Activated CD8-positive, alpha-beta T cell treated with anti-CD3 and anti-CD28 coated beads for 36 hours (primary cell): ENCODE measurements at places on chromosomes 11 and 22.
A peak's percentile ranks its signal among the peaks of the same experiment; 100 is the strongest.

- peaks cover 3% of the 10 kb centered on the region for H3K4me1 ChIP-seq
- DNase-seq = no peak
Observed at GRCh38 chr11:86370171-86370570, 4.5 kb upstream of the CCDC81 start.

DNA sequence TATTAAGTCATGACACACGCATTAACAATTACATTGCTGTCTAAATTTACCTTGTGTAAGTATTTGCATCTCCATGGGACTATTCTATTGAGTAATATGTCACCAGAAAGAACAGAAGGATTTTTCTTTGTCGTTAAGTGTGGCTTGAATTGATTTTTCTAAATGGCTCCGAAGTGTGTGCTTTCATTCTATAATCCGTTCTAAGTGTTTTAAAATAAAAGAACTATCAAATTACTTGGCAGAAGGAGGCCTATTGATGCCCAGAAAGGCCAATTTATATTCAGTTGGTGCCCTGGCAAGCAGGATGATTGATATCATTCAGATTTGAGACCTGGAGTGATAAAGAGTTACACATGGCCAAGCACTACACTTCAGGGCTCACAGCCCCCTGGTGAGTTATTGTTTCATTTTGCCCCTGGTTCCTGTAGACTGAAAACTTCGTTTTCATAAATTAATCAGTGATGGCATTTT lies 538.9 kb upstream of the ANO5 start:
- H3K4me3 ChIP-seq = no peak overlapping the region
- H3K27ac ChIP-seq = no peak overlapping the region
- no peaks in the 10 kb centered on the region for H3K4me1 ChIP-seq

- H3K27me3 ChIP-seq = peaks cover 32% of the 10 kb centered on the region
- H3K4me3 ChIP-seq = no peak overlapping the region
- H3K4me1 ChIP-seq = peaks cover 4% of the 10 kb centered on the region
- DNase-seq = no peak
Observed at GRCh38 chr11:96424693-96425092, 34.9 kb downstream of the JRKL start.

DNA sequence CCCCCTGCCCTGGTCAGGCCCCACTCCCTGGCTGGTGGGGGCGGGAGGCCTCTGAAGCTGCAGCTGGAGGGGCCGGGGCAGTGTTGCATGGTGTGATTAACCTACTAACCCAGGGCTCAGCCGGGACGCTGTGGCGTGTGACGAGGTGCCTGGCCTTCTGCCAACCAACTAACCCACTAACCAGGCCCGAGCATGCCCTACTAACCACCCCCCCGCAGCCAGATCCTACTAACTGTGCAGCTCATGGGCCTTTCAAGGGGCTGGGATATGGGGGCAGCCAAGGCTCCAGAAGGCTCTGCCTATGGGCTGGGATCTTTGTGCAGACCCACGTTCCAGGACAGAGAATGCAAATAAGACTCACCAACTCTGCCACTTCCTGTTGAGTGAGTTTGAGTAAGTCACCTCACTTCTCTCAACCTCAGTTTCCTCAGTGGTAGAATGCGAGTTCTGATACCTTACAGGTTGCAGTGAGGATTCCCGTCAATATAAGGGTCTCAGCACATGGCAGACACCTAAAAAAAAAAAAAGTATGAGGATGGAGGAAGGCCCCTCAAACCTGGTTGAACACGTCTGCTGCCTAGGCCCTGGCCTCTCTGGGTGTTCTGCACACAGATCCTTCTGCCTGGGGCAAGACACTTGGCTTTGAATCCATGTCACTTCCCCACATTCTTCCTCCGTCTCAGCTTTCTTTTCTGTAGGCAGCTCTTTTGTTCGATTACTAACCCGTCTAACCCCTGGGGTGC lies 14.1 kb downstream of the MIAT start:
- peaks cover 30% of the 10 kb centered on the region for H3K36me3 ChIP-seq
- DNase-seq = peak; percentile 90
- peak overlapping the region; percentile 95 for H3K27ac ChIP-seq
- H3K4me3 ChIP-seq = peak overlapping the region; percentile 94

GRCh38 chr22:27372969-27373670 lies 428.4 kb downstream of the MN1 start:
- peaks cover 20% of the 10 kb centered on the region for H3K27me3 ChIP-seq
- H3K27ac ChIP-seq = no peak overlapping the region
- no peak for DNase-seq
- no peaks in the 10 kb centered on the region for H3K4me1 ChIP-seq
- no peak overlapping the region for H3K4me3 ChIP-seq

GRCh38 chr11:104256525-104256924 lies 92.6 kb upstream of the PDGFD start:
- H3K4me3 ChIP-seq = no peak overlapping the region
- no peak overlapping the region for H3K27ac ChIP-seq
- H3K4me1 ChIP-seq = no peaks in the 10 kb centered on the region
- H3K27me3 ChIP-seq = peaks cover 2% of the 10 kb centered on the region
- DNase-seq = no peak

GRCh38 chr11:15650105-15650938 lies 535.6 kb downstream of the INSC start:
- H3K27ac ChIP-seq = no peak overlapping the region
- H3K4me3 ChIP-seq = no peak overlapping the region
- no peaks in the 10 kb centered on the region for H3K36me3 ChIP-seq
- peak; percentile 78 for DNase-seq

- peaks cover 9% of the 10 kb centered on the region for H3K36me3 ChIP-seq
- H3K4me3 ChIP-seq = no peak overlapping the region
- peaks cover 9% of the 10 kb centered on the region for H3K4me1 ChIP-seq
- no peak for DNase-seq
- no peaks in the 10 kb centered on the region for H3K27me3 ChIP-seq
Observed at GRCh38 chr11:70304208-70304603, 33.7 kb downstream of the PPFIA1 start.

DNA sequence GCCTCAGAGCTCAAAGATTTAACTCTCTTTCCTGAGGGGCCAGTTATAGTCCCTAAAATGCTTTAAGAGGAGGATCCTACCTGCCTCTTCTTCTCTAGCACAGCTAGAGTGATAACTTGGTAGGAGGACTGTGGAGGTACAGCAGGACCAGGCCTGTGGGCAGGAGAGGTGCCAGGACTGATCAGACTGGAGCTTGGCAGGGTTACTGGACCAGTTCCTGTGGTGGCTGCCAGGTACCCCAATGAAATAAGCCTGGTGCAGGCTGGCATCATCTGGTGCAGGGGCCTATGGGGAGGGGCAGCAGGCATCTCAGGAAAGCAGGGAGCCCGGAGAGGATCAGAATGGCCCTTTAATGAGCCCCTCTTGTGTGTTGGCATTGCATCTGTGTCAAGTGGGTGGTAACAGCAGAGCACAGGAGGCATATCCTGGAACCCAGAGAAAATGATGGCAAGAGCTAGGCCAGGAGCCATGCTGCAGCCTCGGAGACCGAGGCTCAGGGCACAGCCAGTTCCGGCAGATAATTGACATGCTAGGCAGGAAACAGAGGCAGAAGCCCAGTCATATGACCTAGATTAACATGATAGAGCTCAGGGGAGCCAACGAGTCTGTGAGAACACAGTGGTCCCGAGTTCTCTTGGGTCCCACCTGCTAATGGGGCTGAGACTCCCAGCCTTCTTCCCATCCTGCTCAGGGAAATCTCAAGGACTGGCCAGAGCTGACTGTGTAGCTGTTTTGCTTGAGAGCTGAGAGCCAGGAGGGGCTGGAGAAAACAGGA lies 187.5 kb upstream of the ZBED5 start:
- H3K36me3 ChIP-seq = no peaks in the 10 kb centered on the region
- H3K4me3 ChIP-seq = no peak overlapping the region
- no peak overlapping the region for H3K27ac ChIP-seq
- no peak for DNase-seq
- no peaks in the 10 kb centered on the region for H3K4me1 ChIP-seq

- H3K27me3 ChIP-seq = no peaks in the 10 kb centered on the region
- no peak for DNase-seq
- no peak overlapping the region for H3K4me3 ChIP-seq
- no peaks in the 10 kb centered on the region for H3K36me3 ChIP-seq
- no peak overlapping the region for H3K27ac ChIP-seq
- no peaks in the 10 kb centered on the region for H3K4me1 ChIP-seq
Observed at GRCh38 chr11:1958367-1958766, 11.2 kb downstream of the MRPL23 start.
